ENCODE measurements at places on chromosomes 3 and 15. TPM values are rescaled to one million over a fixed set of nuclear protein-coding genes. Genes with fewer than 3 reads are reported as not detected.

Gene MED12L
- 2.0 TPM for total RNA-seq

GRCh38 chr3:43559961-43560360 is 61.9 kb downstream of the ANO10 start:
- H3K36me3 ChIP-seq = peaks cover 6% of the 10 kb centered on the region
- no peak for DNase-seq
- no peaks in the 10 kb centered on the region for H3K27me3 ChIP-seq
- H3K27ac ChIP-seq = no peak overlapping the region

DNA sequence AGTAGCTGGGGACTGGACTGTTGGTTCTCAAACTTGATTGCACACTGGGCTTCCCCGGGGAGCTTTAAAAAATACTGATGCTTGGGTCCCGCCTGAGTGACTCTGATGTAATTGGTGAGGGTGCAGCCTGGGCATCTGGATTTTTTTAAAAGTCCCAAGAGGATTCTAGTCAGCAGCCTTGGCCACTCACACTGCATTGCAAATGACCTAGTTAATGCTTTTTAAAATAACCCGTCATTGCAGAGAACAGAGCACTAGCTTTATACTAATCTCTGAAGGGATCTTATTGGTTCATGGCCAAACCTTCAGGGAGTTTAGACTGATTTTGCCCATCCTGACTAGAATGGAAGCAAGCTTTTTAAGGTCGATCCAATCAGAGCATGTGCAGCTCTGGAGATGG is 310.6 kb upstream of the PROK2 start:
- no peaks in the 10 kb centered on the region for H3K27me3 ChIP-seq
- H3K36me3 ChIP-seq = no peaks in the 10 kb centered on the region
- H3K27ac ChIP-seq = no peak overlapping the region
- no peak overlapping the region for H3K4me3 ChIP-seq
- peaks cover 22% of the 10 kb centered on the region for H3K4me1 ChIP-seq
- no peak for DNase-seq

Gene SLC9C1
- not detected for total RNA-seq

DNA sequence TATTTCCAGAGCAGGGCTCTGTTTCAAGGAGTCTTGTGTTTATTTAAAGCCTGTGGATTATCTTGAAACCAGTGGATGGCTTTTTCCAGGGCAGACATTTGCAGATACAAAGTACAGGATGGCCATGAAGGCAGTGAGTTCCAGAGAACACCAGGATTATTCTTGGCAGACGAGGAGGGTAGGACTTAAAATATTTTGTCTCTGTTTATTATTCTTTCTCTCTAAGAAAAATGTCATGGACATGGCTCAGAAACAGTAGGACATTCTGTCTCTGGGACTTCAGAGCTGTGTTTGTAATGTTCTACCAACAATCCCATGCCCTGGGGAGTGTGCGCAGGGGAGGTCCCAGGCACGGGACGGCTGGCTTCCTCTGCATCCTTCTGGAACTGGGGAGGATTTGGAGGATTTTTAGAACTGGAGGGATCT is 125.9 kb downstream of the ATP10A start:
- peaks cover 11% of the 10 kb centered on the region for H3K36me3 ChIP-seq
- peak overlapping the region; percentile 79 for H3K27ac ChIP-seq
- no peaks in the 10 kb centered on the region for H3K27me3 ChIP-seq
- DNase-seq = no peak
- peak overlapping the region; percentile 31 for H3K4me3 ChIP-seq

GRCh38 chr3:15651396-15651795 is 49.9 kb downstream of the BTD start:
- H3K36me3 ChIP-seq = no peaks in the 10 kb centered on the region
- no peak for DNase-seq
- no peak overlapping the region for H3K27ac ChIP-seq
- peaks cover 22% of the 10 kb centered on the region for H3K4me1 ChIP-seq
- no peaks in the 10 kb centered on the region for H3K27me3 ChIP-seq

GRCh38 chr15:56034514-56034913 is 41.1 kb upstream of the NEDD4 start:
- no peaks in the 10 kb centered on the region for H3K4me1 ChIP-seq
- H3K27me3 ChIP-seq = no peaks in the 10 kb centered on the region
- no peak overlapping the region for H3K4me3 ChIP-seq
- DNase-seq = no peak
- H3K36me3 ChIP-seq = no peaks in the 10 kb centered on the region

DNA sequence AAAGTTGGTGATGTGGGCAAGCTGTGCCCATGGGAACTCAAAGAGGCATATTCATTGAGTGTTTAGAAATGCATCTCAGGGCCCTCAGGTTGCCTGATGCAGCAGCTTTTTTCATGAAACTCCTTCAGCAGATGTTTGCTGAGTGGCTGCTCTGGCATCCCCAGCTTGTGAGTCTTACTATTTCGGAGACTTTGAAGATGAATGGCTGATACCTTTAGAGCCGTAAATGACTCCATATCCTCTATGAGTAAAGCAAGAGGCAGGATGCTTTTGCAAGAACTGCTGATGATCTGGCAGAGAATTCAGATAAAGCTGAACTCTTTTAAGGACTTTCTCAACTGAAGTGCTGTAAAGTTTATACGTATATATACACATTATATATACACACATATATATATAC is 384.3 kb downstream of the CACNA2D3 start:
- no peak for DNase-seq
- no peaks in the 10 kb centered on the region for H3K27me3 ChIP-seq
- H3K4me3 ChIP-seq = no peak overlapping the region
- no peak overlapping the region for H3K27ac ChIP-seq
